ENCODE measurements at places on chromosomes 5 and 9. TPM values are rescaled to one million over a fixed set of nuclear protein-coding genes. Genes with fewer than 3 reads are reported as not detected.

DNA sequence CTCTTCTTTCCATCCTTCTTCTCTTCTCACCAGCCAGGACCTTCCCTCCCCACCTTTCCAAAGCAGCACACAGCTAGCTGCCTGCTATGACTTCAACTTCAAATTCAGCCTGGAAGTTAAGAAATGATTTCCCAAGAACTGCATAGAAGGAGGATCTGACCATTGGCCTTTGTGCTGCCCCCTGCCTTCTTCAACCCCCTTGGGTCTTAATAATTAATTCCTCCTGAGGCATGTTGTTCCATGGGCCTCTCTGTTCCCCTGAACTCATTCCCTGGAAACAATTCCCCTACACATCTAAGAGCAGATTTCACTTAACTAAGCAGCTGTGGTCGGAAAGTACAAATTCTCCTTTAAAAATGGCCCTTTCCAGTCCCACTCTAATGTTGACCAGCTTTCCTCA, 62.4 kb downstream of the ADAMTS12 start:
- DNase-seq: no peak
- no peaks in the 10 kb centered on the region for H3K36me3 ChIP-seq
- H3K4me3 ChIP-seq: no peak overlapping the region
- H3K4me1 ChIP-seq: no peaks in the 10 kb centered on the region
- no peak overlapping the region for H3K27ac ChIP-seq

DNA sequence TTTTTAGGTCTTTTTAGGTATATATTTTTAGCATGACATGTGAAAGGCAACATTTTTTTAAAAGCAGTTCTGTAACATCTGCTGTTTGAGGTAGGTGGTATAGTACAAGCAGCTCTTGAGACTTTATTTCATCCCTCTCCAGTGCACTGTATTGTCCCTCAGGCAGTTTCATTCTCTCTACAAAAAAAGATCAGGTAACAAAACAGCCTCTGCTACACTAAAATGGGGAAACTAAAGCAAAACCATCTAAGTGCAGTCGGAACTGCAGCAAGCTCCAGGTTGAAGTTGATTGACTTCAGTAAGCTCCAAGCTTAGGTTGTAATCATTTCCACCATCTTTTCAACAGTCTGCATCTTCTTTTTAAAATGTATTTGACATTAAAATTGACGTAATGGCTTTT, 195.6 kb downstream of the DEPDC1B start:
- H3K4me1 ChIP-seq: no peaks in the 10 kb centered on the region
- DNase-seq: no peak
- H3K36me3 ChIP-seq: no peaks in the 10 kb centered on the region
- H3K27me3 ChIP-seq: no peaks in the 10 kb centered on the region
- H3K4me3 ChIP-seq: no peak overlapping the region
- H3K27ac ChIP-seq: no peak overlapping the region

DNA sequence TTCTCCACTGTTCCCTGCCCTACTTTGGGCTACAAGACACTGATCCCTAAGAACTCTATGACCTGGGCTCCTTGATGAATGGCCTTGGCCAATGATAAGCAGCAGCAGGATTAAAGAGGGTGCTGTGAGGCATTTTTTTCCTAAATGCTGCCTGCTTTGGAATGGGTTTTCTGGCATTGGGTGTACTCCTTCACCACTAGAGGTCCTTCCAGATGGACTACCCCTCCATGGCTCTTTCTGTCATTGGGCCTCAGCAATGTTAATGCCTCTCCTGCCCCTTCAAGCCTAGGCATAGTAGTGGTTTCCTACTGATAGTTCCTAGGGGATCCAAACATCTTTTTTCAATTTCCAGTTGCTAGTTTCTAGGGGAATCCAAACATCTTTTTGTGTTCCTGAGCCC, 319.3 kb upstream of the RPS23 start:
- no peak overlapping the region for H3K27ac ChIP-seq
- DNase-seq: no peak
- no peaks in the 10 kb centered on the region for H3K36me3 ChIP-seq
- H3K4me3 ChIP-seq: no peak overlapping the region

- H3K4me3 ChIP-seq: no peak overlapping the region
- no peaks in the 10 kb centered on the region for H3K36me3 ChIP-seq
- no peak overlapping the region for H3K27ac ChIP-seq
- DNase-seq: no peak
Measured at GRCh38 chr9:103025796-103026195, 30.7 kb downstream of the CYLC2 start.

- H3K4me3 ChIP-seq: no peak overlapping the region
- no peak for DNase-seq
- H3K36me3 ChIP-seq: no peaks in the 10 kb centered on the region
Measured at GRCh38 chr5:108515517-108516105, 133.7 kb upstream of the FBXL17 start.

DNA sequence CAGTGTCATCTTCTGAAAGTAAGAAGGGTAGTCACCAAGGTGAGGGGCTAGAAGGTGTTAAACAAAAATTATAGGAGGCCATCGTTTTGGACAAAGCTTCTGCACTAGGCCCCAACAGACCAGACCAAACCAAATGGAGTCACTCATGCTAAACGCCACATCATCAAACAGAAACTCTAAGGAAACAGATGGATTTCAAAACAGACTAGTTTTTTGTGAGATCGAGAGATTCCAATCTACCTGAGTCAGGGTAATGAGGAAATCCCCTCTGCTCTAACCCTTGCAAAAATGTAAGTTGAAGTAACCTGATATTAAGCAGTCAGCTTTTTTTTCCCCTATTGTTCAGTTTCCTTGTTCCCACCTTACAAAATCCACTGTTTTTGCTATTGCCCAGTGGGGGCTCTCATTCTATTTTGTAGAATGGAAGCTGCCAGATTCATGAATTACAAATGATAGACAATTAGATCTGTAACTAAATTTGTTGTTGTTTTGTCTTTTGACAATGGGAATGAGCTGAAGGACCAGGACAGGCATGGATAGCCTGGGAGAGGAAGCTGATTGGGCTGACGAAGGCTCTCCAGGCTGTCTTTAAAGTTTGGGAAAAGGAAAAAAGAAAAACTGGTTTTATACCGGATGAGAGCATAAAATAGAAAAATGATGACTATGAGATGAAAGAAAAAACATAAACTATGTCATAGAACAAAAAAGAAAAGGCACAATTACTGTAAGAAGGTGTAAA, 94.7 kb upstream of the ADAMTSL1 start:
- H3K27ac ChIP-seq: no peak overlapping the region
- DNase-seq: no peak
- no peaks in the 10 kb centered on the region for H3K27me3 ChIP-seq
- no peaks in the 10 kb centered on the region for H3K4me1 ChIP-seq
- no peaks in the 10 kb centered on the region for H3K36me3 ChIP-seq

- H3K27ac ChIP-seq: no peak overlapping the region
- H3K4me3 ChIP-seq: no peak overlapping the region
- no peaks in the 10 kb centered on the region for H3K4me1 ChIP-seq
- H3K27me3 ChIP-seq: peaks cover 3% of the 10 kb centered on the region
- H3K36me3 ChIP-seq: no peaks in the 10 kb centered on the region
Measured at GRCh38 chr5:58503390-58504046, 12.3 kb downstream of the GAPT start.

- no peak overlapping the region for H3K4me3 ChIP-seq
- H3K4me1 ChIP-seq: peaks cover 9% of the 10 kb centered on the region
- no peak overlapping the region for H3K27ac ChIP-seq
- H3K36me3 ChIP-seq: no peaks in the 10 kb centered on the region
Measured at GRCh38 chr5:141707510-141707909, 25.5 kb upstream of the ARAP3 start.

The PDE8B gene
- 0.27 TPM for total RNA-seq

The SSNA1 gene
- 30.5 TPM for total RNA-seq

The NOXA1 gene
- total RNA-seq: 7.7 TPM

The BTNL3 gene
- total RNA-seq: not detected
